ENCODE measurements at places on chromosomes 7 and 10.

DNA sequence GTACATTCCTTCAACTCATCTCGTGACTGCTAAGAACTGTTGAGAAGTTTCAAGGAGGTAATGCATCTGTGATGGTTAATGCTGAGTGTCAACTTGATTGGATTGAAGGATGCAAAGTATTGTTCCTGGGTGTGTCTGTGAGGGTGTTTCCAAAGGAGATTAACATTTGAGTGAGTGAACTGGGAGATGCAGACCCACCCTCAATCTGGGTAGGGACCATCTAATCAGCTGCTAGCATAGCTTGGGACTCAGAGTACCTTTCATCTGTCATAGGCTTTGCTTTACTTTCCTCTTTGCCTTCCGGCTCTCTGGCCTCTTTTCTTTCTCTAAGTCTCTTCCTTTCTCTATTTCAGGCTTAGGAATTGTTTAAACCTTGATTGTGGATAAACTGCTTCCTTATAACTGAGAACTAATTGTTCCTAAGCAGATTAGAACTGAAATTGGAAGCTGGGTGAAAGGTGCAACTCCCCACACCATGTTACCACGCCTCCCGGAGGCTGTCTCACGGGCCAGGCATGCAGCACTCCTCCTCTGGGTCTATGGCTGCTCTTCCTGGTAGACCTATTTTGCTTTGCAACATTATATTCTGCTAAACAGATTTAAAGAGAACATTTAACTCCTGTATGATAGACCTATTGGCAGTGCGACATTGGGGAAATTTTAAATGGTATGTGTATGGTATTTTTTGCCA is 298.2 kb downstream of the CCSER2 start:
- no peak for DNase-seq

- DNase-seq, result no peak
Observed at GRCh38 chr7:3103614-3104398, 60.1 kb upstream of the CARD11 start.

DNA sequence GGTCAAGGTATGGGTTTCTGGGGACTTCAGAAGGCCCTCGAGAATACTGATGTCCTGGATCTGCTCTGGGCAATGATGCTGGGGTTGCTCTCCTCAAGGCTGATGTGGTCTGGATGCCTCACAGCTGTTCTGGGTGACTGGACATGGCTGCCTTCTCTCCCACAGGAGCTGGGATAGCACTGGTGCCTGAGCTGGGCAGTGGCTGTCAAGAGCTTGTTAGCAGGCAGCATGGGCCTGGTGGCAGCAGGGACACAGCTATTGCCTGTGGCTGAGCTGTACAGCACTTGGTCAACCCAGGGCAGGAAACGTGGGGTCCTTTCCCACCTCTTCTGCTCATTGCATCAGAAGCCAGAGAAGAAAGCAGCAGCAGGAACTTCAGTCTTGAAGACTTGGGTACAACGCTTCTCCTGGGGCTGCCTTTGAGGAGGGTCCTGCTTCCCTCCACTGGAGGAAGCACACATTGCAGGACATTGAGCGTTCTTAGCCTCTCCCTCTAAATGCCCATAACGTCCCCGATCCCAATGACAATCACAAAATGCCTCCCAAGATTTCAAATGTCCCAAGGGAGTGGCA is 13.0 kb downstream of the ADCYAP1R1 start:
- no peak for DNase-seq

DNA sequence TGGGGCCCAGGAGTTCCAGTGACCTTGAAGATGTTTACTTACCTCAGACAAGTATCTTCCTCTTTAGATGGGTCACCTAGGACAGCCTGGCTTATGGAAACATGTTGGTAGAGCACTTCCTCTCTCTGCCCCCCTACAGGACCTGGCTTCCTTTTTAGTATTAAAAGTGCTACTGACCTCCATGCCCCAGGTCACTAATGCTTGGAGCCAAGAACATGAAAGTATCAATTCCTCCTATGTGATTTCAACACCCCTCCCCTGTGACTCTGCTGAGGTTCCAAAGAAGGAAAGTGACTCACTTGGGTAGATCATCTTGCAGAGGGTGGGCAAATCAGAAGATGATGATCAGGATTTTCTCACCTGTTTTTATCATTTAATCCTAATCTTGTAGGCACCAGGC is 125.3 kb upstream of the CCDC6 start:
- no peak for DNase-seq

- DNase-seq, result no peak
Observed at GRCh38 chr7:6444516-6445269, 3.1 kb downstream of the DAGLB start.

- DNase-seq, result no peak
Observed at GRCh38 chr7:133053321-133053891, 28.5 kb downstream of the CHCHD3 start.
